ENCODE measurements at places on chromosomes 12 and 14.

- peak; percentile 17 for DNase-seq
Measured at GRCh38 chr12:124713436-124714082, 146.1 kb upstream of the NCOR2 start.

DNA sequence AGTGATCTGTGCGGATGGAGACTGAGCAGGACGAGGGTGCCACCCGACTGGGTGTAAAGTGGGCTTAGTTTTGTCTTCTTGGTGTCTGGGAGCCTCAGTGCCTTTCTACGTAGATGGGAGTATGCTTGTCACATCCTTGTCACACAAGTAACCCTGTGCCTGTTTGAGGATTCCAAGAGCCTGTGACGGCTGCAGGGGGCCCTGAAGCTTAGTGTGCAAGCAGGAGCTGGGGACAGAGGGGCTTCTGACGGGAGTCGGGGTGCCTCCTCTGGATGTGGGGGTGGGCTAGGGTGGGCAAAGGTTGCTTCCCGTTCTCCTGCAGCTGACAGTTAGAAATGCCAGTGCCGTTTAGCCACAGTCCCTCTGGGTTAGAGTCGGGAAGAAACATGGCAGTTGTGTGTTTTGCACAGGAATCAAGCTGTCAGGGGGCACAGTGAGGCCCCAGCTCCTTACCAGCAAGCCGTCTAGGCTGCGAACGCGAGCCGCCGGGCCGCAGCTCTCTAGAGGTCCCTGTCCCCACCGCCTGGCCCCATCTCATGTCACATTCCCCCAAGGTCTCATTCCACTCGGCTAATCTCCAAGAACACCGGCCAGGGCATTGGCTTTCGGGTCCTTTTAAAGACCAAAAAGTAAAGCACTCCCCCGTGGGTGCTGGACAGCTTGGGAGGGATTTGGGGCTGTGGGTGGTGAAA is 7.0 kb downstream of the RTL1 start:
- DNase-seq: no peak

- DNase-seq: no peak
Measured at GRCh38 chr14:28373721-28374120, 392.9 kb upstream of the FOXG1 start.

DNA sequence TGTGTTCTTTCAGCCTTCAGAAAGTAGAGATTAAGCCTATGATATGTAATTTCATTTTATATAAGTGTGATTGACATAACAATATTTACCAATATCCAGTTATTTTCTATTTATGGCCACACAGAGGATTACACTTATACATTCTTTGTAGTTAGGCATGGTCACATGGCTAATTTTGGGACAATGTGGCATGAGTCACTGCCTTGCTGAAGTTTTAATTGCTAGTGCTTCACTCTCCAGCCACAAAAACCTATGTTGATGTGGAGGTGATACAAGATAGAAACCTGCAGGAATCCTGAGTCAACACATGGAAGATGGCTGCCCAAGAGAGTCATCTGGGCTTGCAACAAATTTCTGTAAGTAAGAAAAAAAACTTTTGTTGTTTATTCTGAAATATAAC is 17.0 kb downstream of the CLEC14A start:
- no peak for DNase-seq

DNA sequence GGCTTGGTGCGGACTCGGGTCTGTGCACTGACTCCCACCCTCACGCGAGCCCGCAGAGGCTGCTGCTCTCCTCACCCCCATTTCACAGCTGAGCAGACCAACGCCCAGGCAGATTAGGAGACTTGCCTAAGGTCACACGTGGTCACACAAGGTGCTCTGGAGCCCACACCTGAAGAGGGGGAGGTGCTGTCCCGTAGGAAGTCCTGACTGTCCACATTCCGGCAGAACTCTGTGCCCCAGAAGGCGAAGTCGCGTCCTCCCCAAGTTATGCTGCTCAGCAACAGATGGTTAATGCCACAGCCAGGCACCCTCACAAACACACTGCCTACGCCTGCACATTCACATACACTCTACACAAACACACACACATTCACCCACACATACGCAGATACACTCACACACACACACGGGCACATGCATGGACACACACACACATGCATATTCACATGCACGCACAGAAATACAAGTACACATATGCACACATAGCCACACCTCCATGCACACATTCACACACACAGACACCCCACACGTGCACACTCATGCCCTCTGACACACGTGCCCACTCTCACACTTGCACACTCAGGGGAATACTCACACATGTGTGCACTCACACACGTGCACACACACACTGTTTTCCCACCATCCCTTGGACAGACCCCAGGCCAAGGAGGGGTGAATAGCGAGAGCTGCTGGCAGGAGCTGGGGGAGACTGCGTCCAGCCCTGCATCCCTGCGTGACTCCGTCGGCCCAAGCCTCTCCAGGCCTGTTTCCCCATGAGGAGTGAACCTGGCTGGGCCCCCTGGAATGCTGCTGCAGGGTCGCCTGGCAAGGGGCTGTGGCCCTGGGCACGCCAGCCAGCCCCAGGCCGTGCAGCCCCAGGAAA is 4.1 kb downstream of the C14orf180 start:
- no peak for DNase-seq

DNA sequence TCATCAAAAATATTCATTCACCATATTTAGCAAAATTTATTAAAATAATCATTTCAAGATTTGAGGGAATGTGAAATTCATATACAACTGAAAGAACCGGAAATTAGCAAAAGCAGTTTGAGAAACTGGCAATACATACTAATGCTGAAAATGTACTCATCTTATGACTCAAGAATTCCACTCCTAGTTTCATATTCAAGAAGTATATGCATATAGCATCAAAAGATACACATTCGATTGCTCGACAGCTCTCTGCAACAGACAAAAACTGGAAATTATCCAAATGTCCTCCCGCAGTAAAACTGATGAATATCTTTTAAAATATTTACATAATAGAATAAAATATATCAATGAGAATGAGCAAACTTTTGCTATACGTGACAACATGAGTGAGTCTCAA is 189.2 kb upstream of the MGAT4C start:
- no peak for DNase-seq

DNA sequence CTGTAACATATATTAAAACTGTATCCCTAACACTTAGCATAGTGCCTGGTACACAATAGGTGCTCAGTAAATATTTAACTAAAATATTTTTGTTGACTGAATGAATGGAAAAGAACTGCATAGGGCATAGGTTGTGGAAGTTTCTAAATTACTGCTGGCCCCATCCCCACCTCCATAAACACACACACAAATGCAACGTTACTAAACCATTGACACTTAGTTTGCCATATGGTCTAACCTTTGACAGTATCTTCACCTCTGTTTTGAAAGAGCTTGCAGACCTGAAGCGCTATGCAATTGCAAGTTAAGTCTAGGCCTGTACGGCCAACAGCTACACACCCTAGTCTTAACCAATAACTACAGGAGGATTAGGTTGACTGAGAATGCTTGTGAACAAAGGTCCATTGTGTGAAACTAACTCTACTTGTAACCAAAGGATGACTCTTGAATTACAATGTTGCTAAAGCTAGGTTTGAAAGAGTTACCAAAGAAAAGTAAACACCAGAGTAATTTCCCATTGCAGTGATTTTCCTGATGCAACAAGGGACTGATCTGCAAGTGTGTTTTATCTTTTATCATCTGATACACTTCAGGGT is 924 bp upstream of the MANSC1 start:
- no peak for DNase-seq

- no peak for DNase-seq
Measured at GRCh38 chr14:74483321-74483720, 9.8 kb downstream of the NPC2 start.

DNA sequence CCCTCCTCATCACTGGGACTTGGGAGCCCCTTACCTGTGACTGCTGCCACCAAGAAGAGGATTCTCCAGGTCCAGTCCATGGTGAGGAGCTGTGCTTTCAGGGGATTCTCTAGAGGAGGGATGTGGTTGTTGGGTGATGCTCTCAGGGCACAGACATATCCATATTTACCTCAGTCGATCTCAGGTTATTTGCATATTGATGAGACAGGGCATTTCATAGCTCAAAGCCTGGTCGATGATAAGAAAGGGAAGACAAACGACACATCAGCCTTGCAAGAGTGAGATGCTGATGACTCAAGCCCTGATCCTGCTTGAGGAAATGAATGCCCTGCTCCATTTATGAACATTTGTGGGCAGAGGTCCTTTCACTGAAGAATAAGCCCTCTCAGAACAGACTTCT is 981.0 kb downstream of the TMEM121 start:
- DNase-seq: no peak

Data from effector memory CD8-positive, alpha-beta T cell (primary cell).